ENCODE measurements at places on chromosomes 3 and 15.
A peak's percentile ranks its signal among the peaks of the same experiment; 100 is the strongest.

DNA sequence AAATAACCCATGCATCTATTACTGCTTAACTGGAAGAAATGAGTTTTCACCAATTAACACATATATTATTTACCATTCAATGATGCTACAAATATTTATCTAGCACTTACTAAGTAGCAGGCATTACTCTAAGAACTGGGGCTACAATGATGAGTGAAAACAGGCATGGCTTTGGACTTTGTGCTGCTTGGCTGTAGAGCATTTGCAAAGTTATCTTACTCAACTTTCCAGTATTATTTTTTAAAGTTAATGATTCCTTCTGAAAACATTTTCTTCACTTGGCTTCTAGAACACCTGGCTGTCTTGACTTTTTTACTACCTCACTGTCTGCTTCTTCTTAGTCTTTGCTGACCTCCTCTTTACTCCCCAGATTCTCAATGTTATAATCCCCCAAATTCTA is 1.8 kb downstream of the C3orf33 start:
- H3K4me1 ChIP-seq: no peaks in the 10 kb centered on the region
- no peak overlapping the region for H3K27ac ChIP-seq
- H3K36me3 ChIP-seq: no peaks in the 10 kb centered on the region
- H3K27me3 ChIP-seq: no peaks in the 10 kb centered on the region
- DNase-seq: no peak
- H3K4me3 ChIP-seq: no peak overlapping the region

GRCh38 chr15:44222478-44222877 is 27.4 kb upstream of the FRMD5 start:
- H3K36me3 ChIP-seq: no peaks in the 10 kb centered on the region
- DNase-seq: no peak
- H3K4me3 ChIP-seq: no peak overlapping the region
- H3K4me1 ChIP-seq: no peaks in the 10 kb centered on the region
- H3K27ac ChIP-seq: no peak overlapping the region

GRCh38 chr15:21262851-21263425 is 177.4 kb downstream of the POTEB3 start:
- no peaks in the 10 kb centered on the region for H3K4me1 ChIP-seq
- H3K36me3 ChIP-seq: no peaks in the 10 kb centered on the region
- no peak for DNase-seq
- H3K27me3 ChIP-seq: no peaks in the 10 kb centered on the region

DNA sequence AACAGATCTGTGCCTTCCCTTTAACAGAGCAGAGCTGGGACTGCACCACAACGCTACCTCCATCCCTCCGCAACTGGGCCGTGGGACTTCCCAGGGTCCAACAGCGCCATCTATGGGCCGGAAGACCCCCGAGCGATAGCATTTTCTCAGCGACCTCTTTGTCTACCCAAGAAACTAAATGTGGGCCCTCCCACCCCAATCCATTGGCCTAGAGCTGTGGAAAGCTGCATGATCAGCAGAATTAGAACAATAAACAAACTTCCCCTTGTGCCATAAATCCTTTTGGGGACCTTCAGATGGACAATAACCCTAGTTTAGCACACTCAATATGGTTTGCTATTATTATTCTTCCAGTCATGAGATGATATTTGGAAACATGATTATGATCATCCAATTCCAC is 74.8 kb upstream of the NTRK3 start:
- no peak overlapping the region for H3K27ac ChIP-seq
- DNase-seq: peak; percentile 47
- no peaks in the 10 kb centered on the region for H3K27me3 ChIP-seq
- H3K36me3 ChIP-seq: no peaks in the 10 kb centered on the region
- H3K4me1 ChIP-seq: no peaks in the 10 kb centered on the region
- no peak overlapping the region for H3K4me3 ChIP-seq
